ENCODE measurements at places on chromosomes 3 and 15. TPM values are rescaled to one million over a fixed set of nuclear protein-coding genes. Genes with fewer than 3 reads are reported as not detected.
A peak's percentile ranks its signal among the peaks of the same experiment; 100 is the strongest.

DNA sequence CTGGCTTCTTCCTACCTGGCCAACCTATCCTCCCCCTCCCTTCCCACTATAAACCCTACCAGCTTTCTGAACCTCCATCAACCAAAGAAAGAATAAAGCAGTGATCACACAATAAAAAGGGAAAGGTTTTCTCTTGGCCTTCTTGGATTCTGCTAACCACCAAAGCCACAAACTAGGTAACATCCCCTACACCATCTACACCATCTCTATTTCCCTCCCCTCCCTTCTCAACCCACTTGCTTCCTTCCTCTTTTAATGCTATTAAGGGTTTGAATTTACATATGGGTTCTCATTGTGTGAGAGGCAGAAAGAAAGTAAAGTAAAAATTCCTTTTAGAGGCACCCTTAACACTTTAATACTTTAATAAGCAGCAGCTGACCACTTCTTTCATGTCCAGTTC is 25.8 kb upstream of the RSL24D1 start:
- no peak for DNase-seq

- DNase-seq: peak; percentile 88
Observed at GRCh38 chr3:11642431-11643191, 1.1 kb downstream of the VGLL4 start.

- DNase-seq: no peak
Observed at GRCh38 chr3:188106887-188107830, 46.8 kb upstream of the LPP start.

Gene NEDD4
- total RNA-seq: 38.4 TPM

GRCh38 chr3:37030588-37030987 is 37.3 kb downstream of the MLH1 start:
- no peak for DNase-seq

Gene CLN6
- 6.4 TPM for total RNA-seq

DNA sequence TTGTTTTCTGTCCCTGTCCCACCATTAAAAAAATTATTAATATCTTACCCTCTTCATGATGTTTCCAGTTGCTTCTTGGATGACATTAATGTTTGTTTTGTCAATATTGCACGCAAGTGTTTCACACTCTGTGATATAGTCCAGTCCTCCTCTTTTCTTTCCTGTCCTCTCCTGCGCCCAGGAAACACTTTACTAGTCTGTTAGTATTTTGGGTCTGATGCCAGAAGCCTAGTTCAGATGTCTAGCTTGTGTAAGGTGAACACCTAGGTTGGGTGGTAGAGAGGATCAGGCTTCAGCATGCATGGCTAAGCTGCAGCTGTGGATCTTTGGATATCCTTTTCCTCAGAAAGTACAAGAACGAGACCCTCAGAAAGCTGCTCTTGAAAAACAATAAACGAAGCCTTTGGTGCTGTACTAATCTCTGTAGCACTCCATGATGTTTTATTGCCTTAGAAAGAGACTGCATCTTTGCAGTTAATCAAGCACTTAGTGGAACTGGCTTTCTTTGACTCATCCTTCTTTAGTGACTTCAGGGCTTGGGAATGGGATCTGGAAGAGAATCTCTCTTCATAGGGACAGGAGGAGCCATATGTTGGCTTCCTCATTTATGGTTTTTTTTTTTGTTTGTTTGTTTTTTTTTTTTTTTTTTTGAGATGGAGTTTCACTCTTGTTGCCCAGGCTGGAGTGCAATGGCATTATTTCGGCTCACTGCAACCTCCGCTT is 253.4 kb downstream of the LPP start:
- no peak for DNase-seq

Gene RASL12
- 20.0 TPM for total RNA-seq

- peak; percentile 17 for DNase-seq
Observed at GRCh38 chr3:63814237-63814636, 4.9 kb upstream of the C3orf49 start.

GRCh38 chr3:190855151-190855550 is 7.3 kb downstream of the GMNC start:
- DNase-seq: no peak

GRCh38 chr15:59491062-59491461 is 53.1 kb downstream of the FAM81A start:
- no peak for DNase-seq

Gene SPINT1
- total RNA-seq: 58.6 TPM

DNA sequence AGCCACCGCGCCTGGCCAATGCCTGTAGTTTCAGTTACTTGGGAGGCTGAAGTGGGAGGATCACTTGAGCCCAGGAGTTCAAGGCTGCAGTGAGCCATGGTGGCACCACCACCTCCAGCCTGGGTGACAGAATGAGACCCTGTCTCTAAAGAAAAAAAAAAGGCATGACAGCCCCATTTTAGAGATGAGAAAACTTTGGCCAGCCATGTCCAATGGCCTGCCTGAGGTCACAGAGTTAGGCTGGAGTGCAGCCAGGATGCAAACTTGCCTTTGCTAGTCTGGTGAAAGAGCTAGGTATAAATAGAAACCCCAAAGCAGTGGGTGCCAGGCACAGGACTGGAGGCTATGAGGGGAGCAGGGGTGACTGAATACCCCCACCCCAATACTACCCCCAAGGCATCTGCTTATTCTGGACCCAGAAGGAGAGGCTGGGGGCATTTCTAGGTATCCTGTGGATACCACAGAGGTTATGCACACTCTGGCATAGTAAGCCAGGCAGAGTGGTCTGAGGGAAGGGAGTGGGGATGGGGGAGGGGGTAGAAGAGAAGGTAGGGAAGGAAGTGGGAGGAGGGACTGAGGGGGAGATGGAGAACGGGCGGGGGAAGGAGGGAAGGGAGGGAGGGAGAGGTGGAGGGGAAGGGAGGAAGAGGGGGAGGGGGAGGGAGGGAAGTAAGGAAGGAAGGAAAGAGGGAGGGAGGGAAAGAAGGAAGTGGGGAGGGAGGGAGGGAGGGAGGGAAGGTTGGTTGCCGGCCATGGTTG is 16.2 kb upstream of the C15orf39 start:
- DNase-seq: no peak

Gene TMEM207
- total RNA-seq: not detected

DNA sequence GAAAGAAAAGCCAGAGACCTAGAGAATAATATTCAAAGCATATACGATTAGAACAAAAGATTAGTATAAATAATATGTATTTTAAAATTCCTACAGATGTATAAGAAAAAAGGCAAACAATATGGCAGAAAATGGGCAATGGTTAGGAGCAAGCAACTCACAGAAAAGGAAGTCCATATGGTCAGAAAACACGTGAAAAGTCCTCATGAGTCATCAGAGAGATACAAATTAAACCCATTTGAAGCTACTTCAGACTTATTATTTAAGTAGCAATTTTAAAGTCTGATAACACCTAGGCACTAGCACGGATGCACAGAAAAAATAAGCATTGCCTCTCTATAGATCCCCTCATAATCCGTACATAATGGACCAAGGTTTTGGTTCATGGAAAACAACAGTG is 25.6 kb downstream of the SLC7A14 start:
- DNase-seq: no peak

Gene THSD4
- total RNA-seq: 20.5 TPM

Gene ITIH1
- not detected for total RNA-seq

- DNase-seq: no peak
Observed at GRCh38 chr15:29135702-29136646, 133.6 kb downstream of the NSMCE3 start.

Gene FXR1
- 45.2 TPM for total RNA-seq

- DNase-seq: no peak
Observed at GRCh38 chr3:197486861-197487260, 68.9 kb downstream of the BDH1 start.

DNA sequence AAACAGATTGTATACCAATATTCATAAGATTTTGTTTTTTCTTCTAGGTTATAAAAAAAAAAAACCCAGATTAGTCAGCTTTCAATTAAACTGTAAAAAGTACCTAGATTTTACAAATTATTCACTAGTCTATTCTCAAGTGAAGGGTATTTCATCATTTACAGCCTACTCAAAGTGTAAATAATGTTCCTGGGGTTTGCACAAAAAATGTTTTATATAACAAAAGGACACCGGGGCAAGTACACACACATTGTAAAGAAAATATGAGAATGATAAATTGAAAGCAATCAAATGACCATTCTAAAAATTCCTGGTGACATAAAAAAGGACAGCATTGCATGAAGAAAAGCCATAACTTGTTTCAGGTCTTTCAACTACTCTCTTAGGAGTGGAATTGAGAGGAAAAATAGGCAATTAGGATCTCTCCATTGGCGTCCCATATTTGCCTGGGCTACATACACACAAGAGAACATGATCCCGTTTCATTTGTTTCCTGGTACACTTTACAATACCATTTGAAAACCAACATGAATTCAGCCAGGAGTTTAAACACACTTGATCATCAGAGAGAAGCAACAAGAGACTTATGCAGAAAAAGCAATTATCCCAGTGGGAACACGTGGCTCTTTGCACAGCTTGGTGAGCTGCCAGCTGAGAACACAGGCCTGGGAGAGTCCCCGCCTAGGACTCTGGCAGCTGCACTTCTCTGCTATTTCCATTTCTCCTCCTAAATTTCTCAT is 1039.2 kb downstream of the ROBO1 start:
- DNase-seq: peak; percentile 89

DNA sequence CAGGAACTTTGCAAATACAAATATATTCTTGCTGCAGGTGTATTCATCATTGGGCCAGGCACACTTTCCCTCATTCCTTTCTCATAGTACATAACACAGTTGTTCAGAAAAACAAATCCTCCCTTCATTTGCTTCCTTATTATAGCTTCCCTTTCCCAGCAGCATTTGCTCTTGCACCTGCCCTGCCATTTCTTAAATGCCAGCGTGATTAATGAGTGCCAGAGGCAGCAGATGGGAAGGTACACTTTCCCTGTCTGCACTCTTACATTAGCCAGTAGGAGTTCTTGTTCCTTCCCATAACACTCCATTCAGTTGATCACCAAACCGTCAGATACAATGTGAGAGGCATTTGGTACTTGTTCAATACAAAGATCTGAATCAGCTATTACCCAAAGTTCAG is 128.5 kb upstream of the GAP43 start:
- DNase-seq: no peak

GRCh38 chr15:28954466-28955159 is 68.8 kb downstream of the APBA2 start:
- DNase-seq: no peak

GRCh38 chr3:168086541-168087260 is 9.0 kb downstream of the GOLIM4 start:
- no peak for DNase-seq

Gene CLDN16
- total RNA-seq: not detected

DNA sequence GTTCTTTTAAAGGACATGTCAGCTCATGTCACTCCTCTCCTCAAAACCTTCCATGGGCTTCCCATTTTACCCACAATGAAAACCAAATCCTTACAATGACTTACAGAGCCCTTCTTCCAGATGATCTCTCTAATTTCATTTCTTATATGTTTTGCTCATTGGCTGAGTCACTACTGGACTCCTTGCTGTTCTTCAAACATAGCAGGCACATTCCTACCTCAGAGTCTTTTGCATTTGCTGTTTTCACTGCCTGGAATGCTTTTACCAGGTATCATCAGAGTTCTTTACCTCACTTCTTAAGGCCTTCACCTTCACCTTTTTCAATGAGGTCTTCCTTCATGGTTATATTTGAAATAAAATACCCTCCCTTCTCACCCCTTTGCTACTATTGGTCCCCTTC is 57.3 kb downstream of the NECTIN3 start:
- no peak for DNase-seq

- DNase-seq: no peak
Observed at GRCh38 chr3:180116658-180117057, 79.9 kb upstream of the PEX5L start.

Gene ATP13A5
- total RNA-seq: 2.0 TPM

Gene MYL3
- not detected for total RNA-seq

DNA sequence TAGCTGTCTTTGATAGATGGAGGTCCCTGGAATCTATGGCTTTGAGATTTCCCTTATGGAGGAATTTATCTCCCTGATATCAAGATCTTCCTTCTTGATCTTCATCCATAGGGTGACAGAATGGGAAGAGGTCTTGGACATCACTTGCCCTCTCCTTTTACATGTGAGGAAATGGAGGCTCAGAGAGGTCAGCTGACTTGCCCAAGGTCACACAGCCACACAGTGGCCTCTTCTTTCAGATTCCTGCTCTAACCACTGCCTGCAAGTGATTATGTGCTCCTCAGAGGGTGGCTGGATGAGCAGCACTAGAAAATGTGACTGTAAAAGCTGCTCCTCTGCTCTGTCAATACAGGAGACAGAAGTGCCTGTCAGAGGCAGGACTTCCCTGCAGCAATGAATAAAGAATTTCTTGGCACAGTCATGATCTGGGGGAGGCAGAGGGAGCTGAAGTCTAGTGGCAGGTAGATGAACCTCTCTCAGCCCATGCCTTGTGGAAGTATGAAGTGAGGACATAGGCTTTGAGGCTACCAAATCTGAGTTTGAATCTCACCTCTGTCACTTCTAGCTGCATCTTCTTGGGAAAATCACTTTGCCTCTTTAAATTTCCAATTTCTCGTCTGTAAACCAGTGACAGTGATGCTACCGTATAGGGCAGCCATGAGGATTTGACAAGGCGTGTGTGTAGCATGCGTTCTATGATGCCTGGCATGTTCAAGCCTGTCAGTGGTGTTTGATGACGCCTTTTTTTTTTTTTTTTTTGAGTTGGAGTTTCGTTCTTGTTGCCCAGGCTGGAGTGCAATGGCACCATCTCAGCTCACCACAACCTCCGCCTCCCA is 12.0 kb downstream of the SSUH2 start:
- no peak for DNase-seq

Gene RETNLB
- not detected for total RNA-seq

Gene SEMA5B
- 1.8 TPM for total RNA-seq

GRCh38 chr3:48652923-48653715 is 9.6 kb downstream of the CELSR3 start:
- DNase-seq: no peak

Gene DNAJA4
- total RNA-seq: 33.0 TPM

DNA sequence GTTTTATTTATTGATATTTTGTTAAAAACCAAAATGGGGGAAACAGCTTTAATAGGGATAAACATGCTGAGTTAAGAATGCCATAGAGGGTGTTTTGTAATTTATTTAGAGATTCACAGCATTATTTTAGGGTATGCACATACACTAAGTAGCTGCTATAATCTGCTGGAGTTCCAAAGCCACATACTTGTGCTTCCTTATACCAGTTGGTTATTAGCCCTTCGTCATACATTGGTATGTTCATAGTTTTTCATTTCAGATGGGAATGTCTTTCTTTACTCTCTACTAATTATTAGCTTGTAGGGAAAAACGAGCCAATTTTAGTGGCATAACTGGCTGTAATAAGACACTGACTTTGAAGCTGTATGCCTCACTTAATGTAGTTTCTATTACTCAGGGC is 74.9 kb downstream of the PFN2 start:
- DNase-seq: no peak

DNA sequence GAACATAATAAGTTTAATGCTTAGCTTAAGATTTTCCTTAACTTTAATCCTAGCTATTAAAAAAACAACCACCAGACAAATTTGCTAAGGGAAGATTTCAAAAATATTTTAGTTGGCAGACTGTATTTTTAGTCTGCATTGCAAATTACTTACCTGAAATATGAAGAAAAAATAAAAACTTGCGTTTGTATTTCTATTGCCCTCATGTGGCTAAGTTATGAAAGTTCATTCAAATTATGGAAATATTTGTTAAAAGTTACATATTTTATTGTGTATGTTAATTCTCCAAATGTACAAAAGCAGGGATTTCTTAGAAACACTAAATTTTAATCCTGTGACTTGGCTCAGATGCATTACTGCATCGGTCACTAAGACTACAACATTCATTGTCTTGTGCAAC is 15.0 kb downstream of the GTF2A2 start:
- DNase-seq: no peak

GRCh38 chr3:10557781-10558373 is 52.5 kb upstream of the ATP2B2 start:
- DNase-seq: no peak

Gene GOLGA8M
- total RNA-seq: not detected

- peak; percentile 21 for DNase-seq
Observed at GRCh38 chr3:179450261-179450701, 989 bp downstream of the GNB4 start.

Gene TF
- 1.8 TPM for total RNA-seq

All from stomach (tissue), 19 donors.